Activated T-helper 1 cell treated with anti-CD3 and anti-CD28 coated beads, Interleukin-12 subunit alpha, Interleukin-12 subunit beta, Interleukin-2, Interleukin-4 antibody, amounts not matched to agents 30 ng/mL and 10 ng/mL and 1 ng/mL, durations not matched to agents 14 hours and 24 hours and 36 hours (primary cell): ENCODE measurements at places on chromosomes 3 and 15.

DNA sequence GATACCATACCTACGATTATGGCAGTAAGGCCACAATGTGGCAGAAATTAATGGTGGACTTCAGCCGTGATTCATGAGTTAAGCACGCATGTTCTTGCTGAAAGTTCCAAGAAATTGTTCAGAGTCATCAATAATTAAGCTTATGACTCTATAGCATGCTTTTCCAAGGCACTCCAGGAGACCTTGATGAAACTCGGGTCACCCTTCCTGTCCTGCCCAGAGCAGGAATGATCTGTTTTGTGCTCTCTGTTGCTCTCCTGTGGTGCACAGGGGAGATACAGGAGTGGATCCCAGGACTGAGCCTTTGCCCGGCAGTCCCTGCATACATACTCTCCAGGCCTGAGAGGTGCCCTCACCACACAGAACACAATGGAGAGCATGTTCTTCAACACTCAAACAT, 141.6 kb upstream of the SLC2A2 start:
- H3K27ac ChIP-seq: no peak overlapping the region
- H3K27me3 ChIP-seq: no peaks in the 10 kb centered on the region
- H3K36me3 ChIP-seq: peaks cover 42% of the 10 kb centered on the region
- H3K4me1 ChIP-seq: peaks cover 20% of the 10 kb centered on the region
- H3K4me3 ChIP-seq: no peak overlapping the region

DNA sequence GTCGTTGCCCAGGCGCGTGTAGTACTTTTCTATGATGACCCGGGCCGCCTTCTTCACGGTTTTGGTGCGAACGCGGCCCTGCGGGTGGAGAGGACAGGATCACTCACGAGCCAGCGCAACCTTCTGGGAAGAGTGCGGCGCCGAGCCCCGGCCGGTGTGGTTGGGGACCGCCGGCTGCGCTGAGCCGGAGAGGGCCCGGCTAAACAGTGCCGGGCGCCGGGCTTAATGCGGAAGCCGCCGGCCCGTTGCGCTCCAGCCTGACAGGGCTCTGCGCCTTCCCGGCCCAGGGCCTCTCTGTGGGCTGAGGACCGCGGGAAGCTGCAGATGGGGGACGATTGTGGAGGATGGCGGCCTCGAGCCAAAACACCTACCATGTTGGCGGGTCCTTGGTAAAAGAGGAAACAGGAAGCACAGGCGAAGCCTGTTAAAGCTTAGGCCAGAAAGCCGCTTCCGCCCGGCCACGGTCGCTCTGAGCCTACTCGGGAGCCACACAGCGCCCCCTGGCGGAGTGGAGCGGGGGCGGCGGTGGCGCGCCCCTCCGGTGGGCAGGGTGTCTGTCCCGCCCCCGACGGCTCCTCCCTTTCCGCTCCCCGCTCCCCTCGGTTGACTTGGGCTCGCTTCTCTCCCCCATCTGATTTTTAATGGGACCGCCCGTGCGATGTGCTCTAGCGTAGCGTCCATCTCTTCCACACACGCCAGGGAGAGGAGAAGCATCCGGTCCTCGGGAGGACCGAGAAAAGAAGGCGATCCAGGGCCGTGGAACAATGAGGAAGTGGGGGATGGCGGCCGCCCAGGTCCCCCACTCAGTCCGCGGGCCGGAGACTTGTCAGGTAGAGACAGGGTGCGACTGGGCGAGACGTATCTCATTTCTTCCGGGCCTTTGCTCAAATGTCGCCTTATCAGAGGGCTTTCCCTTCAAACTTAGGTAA, at the start of gene RPS17:
TSS of gene RPS17 (minus strand) at position 403 of the 929 bp plus-strand sequence. CDS start at position 374, 29 bp downstream.
- H3K4me3 ChIP-seq: peak within 1 kb of the TSS; percentile 91
- peaks cover 33% of the 10 kb centered on the region for H3K4me1 ChIP-seq
- no peaks in the 10 kb centered on the region for H3K27me3 ChIP-seq
- peak within 1 kb of the TSS; percentile 94 for H3K27ac ChIP-seq
- H3K36me3 ChIP-seq: peaks cover 46% of the 10 kb centered on the region
- peak; percentile 98 for DNase-seq

DNA sequence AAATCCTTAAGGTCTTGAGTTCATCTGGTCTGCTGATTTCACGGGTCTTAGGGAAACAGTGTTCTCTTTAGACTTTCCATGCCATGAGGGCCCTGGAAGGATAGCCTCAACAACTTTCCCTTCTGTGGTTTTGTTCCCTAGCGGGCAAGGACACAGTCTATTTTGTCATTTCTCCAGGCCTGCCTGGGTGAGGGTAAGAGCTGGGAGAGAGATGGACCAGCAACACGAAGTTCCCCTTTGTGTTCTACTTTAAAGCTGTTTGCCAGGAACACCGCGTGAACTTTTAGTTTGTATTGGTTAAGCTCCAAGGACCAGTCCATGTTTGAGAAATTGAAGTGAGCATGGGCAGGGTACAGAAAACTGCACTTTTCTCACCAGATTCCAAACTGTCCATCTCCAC, 20.9 kb downstream of the ST3GAL6 start:
- no peak for DNase-seq
- H3K4me1 ChIP-seq: peaks cover 12% of the 10 kb centered on the region

GRCh38 chr3:25349095-25349494, 79.0 kb upstream of the RARB start:
- H3K27me3 ChIP-seq: no peaks in the 10 kb centered on the region
- no peaks in the 10 kb centered on the region for H3K36me3 ChIP-seq
- H3K27ac ChIP-seq: no peak overlapping the region
- H3K4me3 ChIP-seq: no peak overlapping the region
- no peak for DNase-seq
- H3K4me1 ChIP-seq: no peaks in the 10 kb centered on the region

GRCh38 chr15:87910301-87910700, 346.2 kb downstream of the NTRK3 start:
- no peak overlapping the region for H3K4me3 ChIP-seq
- H3K36me3 ChIP-seq: no peaks in the 10 kb centered on the region
- H3K27me3 ChIP-seq: no peaks in the 10 kb centered on the region
- no peak for DNase-seq

- no peaks in the 10 kb centered on the region for H3K4me1 ChIP-seq
- no peak for DNase-seq
- H3K27me3 ChIP-seq: no peaks in the 10 kb centered on the region
- no peak overlapping the region for H3K27ac ChIP-seq
- H3K4me3 ChIP-seq: no peak overlapping the region
Measured at GRCh38 chr15:54288049-54288448, 309.8 kb downstream of the UNC13C start.

- H3K27ac ChIP-seq: no peak overlapping the region
- H3K36me3 ChIP-seq: no peaks in the 10 kb centered on the region
- H3K4me3 ChIP-seq: no peak overlapping the region
- no peaks in the 10 kb centered on the region for H3K27me3 ChIP-seq
Measured at GRCh38 chr3:148044151-148044550, 635.0 kb downstream of the ZIC1 start.

- H3K36me3 ChIP-seq: no peaks in the 10 kb centered on the region
- H3K4me3 ChIP-seq: no peak overlapping the region
- peaks cover 1% of the 10 kb centered on the region for H3K27me3 ChIP-seq
- DNase-seq: no peak
- H3K4me1 ChIP-seq: no peaks in the 10 kb centered on the region
- no peak overlapping the region for H3K27ac ChIP-seq
Measured at GRCh38 chr3:13686367-13687160, 137.6 kb downstream of the FBLN2 start.
